ENCODE measurements at places on chromosomes 4 and X.

GRCh38 chr4:56787380-56787779 lies 34.1 kb downstream of the SPINK2 start:
- DNase-seq, result peak; percentile 60

DNA sequence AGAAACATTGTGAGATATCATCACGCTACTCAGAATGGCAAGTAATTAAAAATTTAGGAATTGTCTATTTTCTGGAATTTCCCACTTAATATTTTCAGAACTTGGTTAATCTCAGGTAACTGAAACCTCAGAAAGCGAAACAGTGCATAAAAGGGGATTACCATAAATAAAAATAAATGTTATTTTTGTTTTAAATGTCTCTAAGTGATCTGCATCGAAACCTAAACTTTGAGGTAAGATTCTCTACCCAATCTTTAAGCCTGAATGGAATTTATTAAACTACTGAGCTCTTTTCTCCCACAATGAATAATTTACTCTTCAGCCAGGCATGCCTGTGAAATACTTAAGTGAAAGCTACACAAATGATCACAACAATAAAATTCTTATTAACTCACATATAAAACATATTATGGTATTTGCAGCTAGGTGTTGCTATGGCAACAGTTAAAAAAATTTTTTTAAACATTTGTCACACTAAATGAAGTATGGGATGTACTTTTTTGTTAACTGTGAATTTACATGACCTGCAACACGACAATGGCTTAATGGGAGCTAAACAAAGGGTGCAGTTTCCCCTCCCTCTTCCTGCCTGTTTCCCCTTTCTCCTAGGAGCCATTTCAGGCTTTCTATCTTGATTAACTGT lies 220.2 kb upstream of the PRPS2 start:
- no peak for DNase-seq

- DNase-seq, result no peak
Observed at GRCh38 chrX:18582910-18583493, 88.9 kb downstream of the RS1 start.

DNA sequence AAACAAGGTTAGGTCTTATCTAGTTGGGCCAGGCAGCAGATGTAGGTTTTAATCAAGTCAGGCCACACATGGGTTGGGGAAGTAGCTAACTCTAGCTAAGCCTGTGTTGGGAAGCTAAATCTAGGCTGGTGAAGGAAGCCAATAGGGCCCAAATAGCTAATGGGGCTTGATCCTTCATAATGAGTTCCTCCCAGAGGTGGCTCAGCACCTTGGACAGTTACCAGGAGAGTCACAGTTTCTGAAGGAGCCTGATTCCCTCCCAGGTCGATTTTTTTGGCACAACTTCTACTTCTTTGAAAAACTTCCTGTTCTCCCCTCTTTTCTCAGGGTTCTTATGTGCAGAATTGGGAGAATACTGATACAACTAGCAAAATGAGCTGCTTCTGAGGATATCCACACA lies 242.5 kb upstream of the PRPS2 start:
- DNase-seq, result peak; percentile 53

GRCh38 chr4:52510939-52511565 lies 148.0 kb downstream of the USP46 start:
- no peak for DNase-seq

DNA sequence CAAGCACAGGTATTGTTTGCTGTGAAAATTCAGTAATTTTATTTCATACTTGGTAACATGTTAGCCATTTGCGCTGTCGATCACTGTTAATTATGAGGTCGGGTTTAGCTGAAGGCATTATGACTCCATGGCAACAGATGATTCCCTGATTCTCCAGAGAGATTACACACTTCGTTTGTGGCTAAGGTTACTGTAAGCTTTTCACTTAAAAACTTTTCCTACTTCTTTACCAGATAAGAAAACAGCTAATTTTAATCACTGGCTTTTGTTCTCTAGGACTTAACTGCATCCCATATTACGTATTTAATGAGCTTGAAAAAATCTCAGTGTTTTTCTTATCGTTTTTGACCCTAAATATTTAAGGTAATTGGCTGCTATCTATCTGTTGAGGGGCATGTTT lies 2.1 kb downstream of the GSTCD start:
- DNase-seq, result no peak

DNA sequence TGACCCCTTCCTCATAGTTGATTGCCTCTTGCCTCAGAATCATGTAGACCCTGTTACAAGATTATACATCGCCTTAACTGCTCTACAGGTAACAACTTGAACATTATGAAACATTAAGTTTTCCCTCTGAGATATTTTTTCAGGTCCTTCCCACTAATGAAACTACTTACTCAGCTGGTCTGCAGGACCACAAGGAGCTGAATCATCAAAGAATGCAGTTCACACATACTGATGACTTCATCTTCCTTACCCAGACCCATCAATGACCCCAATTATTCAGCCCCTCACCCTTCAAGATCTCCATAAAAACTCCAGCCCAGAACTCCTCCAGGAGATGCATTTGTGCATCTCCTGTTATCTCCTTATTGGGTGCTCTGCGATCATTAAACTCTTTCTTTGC lies 720.9 kb downstream of the RAPGEF2 start:
- DNase-seq, result no peak
